ENCODE measurements at places on chromosomes 6 and 20.

DNA sequence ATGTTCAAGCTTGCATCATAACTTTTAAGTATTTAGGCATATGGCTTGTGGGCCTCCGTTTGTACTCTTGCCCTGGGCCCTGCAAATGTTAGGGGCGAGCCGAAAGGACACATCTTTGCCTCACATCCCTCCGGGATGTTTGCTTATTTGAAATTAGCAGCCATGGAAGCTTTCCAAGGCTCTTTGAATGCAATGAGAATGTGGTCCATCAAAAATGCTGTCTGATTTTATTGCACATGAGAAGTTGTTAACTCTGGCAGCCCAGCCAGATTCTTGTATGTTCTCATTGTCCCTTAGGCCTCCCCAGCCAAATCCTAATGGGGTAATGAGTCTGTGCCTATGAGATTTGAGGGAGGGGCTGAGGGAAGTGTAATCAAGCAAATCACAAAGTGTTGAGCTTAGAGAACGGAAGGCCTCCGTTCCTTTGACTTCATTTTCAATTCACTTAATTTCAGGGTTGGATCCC, 261.2 kb upstream of the MARCKS start:
- no peak for DNase-seq

- no peak for DNase-seq
Observed at GRCh38 chr6:38774929-38775707, 60.0 kb downstream of the DNAH8 start.

- no peak for DNase-seq
Observed at GRCh38 chr20:16802652-16802935, 54.4 kb downstream of the OTOR start.

DNA sequence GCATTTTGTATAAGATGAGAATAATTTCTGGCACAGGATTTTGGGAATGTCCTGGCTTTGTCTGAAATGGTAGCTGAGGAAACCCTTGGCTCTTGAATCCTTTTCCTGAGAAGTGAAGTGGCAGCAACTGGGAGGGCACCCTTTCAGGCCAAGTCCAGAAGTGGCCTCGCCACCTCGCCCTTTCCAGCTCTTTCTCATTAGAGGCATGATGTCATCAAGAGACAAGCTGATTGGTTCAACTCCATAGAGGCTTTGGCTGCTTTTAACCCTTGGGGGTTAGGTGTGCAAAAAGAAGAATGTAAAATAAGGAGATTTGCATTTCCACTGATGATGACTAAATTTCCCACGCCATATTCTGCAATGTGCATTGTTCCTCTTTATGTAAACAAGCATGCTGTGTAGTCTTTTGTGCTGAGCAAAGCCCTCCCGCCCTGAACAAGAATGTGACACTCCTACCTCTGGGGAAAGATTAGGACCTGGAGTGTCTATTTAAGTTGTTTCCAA, 116.5 kb downstream of the TCP11 start:
- no peak for DNase-seq

DNA sequence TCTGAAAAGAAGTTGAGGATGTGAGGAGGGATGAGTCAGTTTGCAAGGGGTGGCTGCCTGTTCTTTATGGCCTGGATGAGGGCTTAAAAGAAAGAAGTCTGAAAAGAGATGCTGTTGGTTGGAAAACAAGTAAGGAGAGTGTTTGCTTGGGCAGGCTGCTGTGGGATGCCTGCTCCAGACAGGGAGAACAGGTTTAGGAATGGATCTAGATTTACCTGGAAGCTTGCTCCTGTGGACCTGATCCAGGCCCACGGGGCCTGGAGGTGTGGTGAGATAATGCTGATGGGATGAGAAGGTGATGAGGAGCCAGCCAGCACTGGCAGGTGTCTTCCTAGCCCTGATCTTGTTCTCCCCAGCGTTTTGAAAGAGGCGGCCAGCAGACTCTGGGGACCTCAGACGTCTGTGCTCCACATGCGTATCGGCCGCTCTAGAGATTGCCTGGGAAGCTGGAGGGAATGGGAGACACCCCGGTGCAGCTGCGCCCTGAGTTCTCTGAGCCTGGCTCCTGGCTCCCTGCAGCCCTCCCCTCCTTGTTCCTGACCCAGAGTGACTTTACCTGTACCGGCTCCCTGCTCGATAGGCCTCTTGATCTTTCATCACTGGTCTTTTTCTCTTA, 331.3 kb downstream of the ZFAND3 start:
- no peak for DNase-seq

GRCh38 chr6:29656798-29657197, at the start of gene MOG:
MOG (plus strand) TSS chr6:29657092; CDS start chr6:29657210, 118 bp downstream.
- no peak for DNase-seq

- DNase-seq, result no peak
Observed at GRCh38 chr6:17193106-17193775, 87.9 kb upstream of the RBM24 start.

DNA sequence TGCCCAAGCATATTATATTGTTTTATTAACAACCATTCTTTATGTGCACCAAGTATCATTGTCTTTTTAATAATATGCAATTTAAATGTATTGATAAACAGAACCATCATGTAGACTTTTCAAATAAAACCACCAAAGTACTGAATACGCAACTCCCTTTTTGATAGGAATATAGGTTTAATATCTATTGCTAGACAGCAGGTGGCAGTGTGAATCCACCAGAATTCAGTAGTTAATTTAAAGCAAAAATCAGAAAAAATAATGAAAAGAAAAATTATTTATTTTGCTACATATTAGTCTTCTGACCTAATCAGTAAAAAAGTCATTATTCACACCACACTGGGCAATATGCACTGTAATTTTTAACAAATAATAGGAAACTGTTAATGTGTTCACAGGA, 143.7 kb downstream of the KLHL32 start:
- DNase-seq, result peak; percentile 8

GRCh38 chr6:38871741-38872568, 156.8 kb downstream of the DNAH8 start:
- peak; percentile 68 for DNase-seq

DNA sequence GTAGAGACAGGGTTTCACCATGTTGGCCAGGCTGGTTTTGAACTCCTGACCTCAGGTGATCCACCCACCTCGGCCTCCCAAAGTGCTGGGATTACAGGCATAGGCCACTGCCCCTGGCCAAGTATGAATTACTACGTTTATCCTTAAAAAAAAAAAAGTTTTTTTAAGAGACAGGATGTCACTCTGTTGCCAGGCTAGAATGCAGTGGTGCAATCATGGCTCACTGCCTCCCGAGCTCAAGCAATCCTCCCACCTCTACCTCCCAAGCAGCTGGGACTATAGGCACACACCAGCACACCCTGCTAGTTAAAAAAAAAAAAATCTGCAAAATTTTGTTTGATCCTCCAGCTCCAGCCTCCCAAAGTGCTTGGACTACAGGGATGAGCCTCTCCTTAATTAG, 23.1 kb downstream of the IYD start:
- no peak for DNase-seq

DNA sequence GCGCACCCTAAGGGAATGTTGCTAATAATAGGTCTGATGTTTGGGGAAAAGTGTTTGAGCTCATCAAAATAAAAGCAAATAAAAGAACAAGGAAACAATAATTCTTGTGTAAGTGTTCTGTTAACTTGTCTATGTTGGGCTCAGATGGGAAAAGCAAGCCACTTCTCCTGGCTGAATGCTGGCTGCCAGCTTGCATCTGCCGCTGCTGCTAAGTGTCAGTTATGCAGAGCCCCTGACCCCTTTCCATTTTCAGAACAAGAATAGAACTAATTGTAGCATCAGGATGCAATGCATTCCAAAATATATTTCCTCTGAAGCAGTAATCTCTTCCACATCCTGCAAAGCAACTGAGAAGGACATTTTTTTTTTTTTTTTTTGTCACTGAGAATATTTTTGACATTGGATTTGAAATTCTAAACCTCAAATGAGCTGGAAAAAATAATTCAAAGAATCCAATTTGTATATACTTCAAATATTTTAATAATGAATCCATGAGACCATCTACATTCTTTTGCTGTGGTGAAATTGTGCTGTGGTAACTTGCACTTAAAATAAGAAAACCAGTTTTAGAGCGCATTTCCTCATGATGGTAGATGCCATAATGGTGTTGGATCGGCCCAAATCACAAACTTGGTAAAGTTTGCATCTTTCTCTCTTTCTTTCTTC, 43.9 kb upstream of the DEK start:
- no peak for DNase-seq

DNA sequence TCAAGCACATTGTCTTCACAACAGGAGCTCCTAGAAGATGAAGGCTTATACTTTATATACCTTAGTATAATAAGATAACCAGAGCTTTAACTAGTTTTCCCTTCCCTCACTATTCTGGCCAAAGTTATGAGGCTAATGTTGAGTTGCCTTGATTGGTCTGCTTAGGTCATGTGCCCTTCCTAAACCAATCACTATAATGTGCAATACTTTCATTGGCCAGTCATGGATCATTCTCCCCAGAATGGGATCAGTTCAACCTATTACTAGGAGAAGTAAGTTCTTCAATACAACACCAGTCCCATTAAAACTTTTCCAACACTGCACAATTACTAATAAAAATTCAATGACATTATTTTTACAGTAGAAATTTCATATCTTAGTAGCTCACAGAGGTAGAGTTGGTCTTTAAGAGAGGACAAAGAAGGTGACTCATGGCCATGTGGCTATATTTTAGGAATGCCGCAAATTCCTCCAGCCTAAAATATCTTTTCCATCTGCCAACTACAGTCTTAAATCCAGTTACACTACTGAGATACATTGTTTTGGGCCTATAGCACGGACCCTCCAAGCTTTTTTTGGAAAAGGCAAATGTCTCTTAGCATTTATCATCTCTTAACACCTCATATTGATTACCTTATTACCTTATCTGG, 12.5 kb upstream of the POU3F2 start:
- no peak for DNase-seq

DNA sequence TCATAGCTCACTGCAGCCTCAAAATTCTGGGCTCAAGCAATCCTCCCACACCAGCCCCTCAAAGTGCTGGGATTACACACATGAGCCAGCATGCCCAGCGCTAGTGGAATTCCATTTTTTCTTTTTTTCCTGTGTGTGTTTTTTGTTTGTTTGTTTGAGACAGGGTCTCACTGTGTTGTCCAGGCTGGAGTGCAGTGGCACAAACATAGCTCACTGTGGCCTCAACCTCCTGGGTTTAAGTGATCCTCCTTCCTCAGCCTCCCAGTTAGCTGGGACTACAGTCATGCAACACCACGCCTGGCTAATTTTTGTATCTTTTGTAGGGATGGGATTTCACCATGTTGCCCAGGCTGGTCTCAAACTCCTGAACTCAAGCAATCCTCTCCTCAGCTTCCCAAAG, 14.1 kb upstream of the PARD6B start:
- DNase-seq, result no peak

- no peak for DNase-seq
Observed at GRCh38 chr6:70886661-70887060, 70.2 kb downstream of the B3GAT2 start.

DNA sequence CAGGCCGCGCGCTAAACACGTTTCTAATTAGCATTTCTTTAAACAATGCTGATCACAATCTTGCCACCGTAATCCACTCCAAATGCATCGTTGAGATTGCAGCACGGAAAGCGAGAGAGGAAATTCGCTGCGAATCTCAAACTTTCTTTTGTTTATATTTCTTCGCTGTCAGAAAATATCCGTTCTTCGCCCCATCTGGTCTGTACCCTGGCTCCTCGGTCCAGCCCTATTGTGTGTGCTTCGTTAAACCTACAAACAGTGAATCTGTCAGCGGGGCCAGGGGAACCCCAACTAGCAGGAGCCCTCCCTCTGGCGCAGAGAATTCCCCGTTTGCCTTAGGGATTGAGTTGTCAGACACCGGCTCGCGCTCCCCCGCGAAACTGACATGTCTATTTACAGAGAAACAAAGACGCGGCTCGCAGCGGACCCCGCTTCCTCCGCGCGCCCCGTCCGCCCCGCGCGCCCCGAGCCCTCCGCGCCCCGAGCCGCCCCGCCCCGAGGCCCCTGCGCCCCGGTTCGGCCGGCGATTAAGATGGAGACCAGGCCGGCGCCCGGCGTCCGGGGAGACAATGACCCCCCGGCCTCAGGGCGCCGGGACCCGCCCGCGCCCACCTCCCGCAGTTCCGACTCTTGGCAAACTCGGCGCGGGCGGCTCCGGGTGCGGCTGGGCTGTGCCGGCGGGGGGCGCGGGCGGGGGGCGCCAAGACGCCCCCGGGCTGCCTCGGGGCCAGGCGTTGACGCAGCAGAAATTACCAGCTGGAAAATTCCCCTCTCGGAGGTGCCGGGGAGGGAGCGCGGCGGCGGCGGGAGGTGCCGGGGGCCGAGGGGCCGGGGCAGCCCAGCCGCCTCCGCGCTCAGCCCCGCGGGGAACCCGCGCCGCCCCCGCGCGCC, 874 bp downstream of the ZBTB46 start:
- DNase-seq, result no peak

DNA sequence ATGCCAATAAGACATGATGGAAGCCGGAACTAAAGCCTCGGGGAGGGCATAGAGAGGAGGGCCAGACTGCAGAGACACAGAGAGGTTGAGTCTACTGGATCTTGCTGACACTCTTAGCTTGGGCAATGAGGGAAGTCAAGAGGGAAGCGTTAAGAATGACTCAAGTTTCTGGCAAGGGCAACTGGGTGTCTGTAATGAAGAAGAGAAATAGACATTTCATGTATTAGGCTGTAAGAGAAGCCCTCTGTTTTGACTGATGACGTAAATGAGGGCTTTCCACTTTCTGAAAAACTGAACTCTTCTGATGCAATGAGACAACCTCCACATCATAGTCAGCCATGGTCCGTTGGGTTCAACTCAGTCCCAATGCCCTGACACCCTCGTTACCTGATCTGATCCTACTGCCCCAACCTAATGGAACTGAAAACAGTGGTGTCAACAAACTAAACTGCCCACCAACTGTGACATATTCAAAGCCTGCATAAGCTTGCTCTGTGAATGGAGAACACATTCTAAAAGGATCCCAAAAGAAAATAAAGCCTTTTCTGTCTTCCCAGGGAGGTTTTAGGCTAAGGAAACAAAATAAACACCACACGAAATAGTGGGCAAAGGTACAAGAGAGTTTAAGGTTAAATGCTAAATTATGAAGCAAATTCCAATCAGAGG, 45.8 kb upstream of the PNRC1 start:
- DNase-seq, result peak; percentile 18

DNA sequence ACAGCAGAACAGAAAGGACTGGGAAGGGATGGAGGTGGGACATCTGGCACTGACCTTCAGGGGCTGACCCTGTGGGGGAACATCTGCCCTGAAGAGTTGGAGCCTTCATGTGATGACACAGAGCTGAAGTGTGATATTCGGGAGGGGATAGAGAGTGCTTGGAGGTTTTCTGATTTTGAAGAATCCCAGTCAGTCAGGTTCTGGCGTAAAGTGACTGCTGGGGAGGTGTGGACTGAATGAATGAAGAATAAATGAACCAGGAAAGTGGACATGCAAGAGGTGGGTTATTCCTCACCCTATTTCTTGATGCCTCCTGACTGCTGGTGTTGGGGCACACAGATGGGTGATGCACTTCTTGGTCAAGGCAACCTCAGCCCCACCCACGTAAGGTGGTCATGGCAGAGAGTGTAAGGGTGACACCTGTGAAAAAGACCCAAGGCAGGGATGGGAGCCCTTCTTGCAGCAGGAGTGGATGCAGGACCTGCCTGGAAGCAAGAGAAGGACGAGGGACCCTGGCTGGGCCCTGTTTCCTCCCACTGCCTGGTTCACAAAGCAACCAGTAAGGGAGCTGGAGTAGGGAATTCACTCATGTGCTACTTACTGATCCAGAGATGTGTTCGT, 13.1 kb downstream of the MICA start:
- no peak for DNase-seq
